CD8-positive, alpha-beta memory T cell (primary cell): ENCODE measurements at places on chromosomes 2 and 18. TPM values are rescaled to one million over a fixed set of nuclear protein-coding genes. Genes with fewer than 3 reads are reported as not detected.

DNA sequence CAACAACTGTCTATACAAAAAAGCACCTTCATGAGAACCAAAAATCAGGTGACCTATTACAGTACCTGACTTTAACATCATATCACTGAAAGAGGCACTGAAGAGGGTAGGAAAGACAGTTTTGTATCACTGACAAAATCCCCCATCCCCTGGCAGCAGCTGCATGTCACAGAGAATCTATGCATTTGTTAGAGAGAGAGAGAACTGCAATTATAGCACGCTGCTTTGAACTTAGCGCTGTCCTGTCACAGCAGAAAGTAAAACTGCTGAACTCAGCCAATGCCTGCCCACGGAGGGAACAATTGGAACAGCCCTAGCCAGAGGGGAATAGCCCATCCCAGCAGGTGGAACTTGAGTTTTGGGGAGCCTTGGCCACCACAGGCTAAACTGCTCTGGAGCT, 75.1 kb upstream of the NOL4 start:
- H3K27ac ChIP-seq, result no peak overlapping the region
- no peaks in the 10 kb centered on the region for H3K27me3 ChIP-seq
- H3K36me3 ChIP-seq, result no peaks in the 10 kb centered on the region
- DNase-seq, result no peak

DNA sequence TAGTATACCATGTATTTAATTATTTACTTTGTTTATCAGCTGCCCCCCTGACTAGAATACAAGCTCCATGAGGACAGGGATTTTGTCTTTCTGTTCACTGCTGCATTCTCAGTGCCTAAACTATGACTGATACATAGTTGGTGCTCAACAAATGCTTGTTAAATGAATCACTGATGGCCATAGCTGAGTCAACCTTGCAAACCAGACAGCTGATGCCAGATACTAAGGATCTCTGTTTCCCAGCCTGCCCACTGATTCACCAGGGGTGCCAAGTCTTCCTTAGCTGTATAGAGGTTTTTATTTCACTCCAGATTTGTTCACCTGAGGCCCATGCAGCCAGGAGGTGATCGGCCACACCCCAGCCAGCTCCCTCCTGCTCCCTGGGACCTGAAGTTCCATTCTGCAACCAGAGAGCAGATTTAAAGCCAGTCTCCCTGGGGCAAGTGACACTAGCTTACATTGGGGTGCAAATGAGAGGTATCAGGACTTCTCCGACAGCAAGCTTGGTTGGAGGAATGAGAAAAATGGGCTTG, 92.2 kb downstream of the C1QL2 start:
- H3K4me3 ChIP-seq, result no peak overlapping the region
- no peaks in the 10 kb centered on the region for H3K27me3 ChIP-seq
- H3K4me1 ChIP-seq, result no peaks in the 10 kb centered on the region
- no peak for DNase-seq

DNA sequence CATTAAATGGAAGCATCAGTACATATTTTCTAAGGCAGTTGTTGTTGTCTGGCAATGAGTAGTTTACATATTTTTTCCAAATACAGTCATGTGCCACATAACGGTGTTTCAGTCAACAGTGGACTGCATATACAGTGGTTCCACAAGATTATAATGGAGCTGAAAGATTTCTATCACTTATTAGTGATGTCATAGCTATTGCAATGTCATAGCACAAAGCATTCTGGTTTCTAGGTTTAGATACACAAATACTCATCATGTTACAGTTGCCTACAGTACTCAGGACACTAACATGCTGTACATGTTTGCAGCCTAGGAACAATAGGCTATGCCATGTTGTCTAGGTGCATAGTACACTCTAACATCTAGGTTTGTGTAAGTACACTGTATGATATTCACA, 45.0 kb downstream of the RND3 start:
- H3K27me3 ChIP-seq, result no peaks in the 10 kb centered on the region
- no peak overlapping the region for H3K4me3 ChIP-seq
- no peak overlapping the region for H3K27ac ChIP-seq
- no peaks in the 10 kb centered on the region for H3K4me1 ChIP-seq
- no peak for DNase-seq
- H3K36me3 ChIP-seq, result no peaks in the 10 kb centered on the region

Gene APOB
- not detected for total RNA-seq

Gene LIMS4
- 0.91 TPM for total RNA-seq
